Activated T-cell treated with anti-CD3 and anti-CD28 coated beads for 4 hours (primary cell): ENCODE measurements at places on chromosomes 12 and 14.

GRCh38 chr12:119989361-119989730, 310 bp downstream of the BICDL1 start:
- DNase-seq, result peak; percentile 43

- DNase-seq, result no peak
These were observed 59.0 kb upstream of the ARID2 start for GRCh38 chr12:45670346-45671065.

GRCh38 chr14:93395231-93395630, 35.5 kb upstream of the UNC79 start:
- no peak for DNase-seq

DNA sequence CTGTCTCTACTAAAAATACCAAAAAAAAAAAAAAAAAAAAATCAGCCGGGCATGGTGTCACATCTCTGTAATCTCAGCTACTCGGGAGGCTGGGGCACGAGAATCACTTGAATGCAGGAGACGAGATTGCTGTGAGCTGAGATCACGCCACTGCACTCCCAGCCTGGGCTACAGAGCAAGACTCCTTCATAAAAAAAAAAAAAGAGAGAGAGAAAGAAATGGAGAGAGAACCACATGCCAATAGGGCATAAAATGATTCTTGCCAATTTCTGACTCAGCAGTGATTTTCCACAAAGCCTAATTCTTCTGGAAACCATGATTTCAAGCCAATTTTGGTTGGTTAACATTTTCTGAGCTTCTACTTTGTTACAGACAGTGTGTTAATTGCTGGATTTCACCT, 250.4 kb upstream of the SEL1L start:
- DNase-seq, result no peak

DNA sequence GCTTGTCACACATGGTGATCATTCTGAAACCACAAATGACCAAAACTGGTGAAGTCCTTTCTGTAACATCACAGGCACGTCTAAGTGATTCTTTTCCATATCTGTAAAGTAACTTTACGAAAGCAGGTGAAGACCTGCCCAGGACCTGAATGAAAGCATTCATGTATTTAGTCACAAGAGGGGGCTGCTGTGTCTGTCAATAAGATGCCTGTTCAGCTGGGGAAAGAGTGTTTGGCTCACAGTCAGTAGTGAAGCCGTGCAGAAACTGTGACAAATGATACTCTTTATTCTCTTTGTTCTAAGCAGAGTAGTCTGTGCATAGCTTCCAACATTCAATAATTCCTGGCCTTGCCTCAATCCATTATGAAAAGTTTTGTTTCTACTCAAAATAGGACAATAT, 373.5 kb upstream of the OR4E1 start:
- DNase-seq, result no peak

DNA sequence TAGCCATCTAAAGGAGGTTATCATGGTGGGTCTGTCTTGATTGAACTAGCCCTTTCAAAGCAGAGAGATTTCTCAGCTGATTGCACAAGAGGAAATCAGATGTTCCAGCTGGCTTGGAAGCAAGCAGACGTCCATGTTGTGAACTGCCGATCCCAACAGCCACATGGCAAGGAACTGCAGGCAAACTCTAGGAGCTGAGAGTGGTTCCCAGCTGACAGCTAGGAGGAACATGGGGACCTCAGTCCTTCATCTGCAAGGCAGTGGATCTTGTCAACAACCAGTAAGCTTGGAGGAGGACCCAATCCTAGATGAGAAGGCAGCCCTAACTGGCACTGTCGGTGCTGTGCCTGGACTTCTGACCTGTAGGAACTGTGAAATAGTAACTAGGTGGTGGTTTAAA, 7.7 kb downstream of the ACVR1B start:
- DNase-seq, result no peak

DNA sequence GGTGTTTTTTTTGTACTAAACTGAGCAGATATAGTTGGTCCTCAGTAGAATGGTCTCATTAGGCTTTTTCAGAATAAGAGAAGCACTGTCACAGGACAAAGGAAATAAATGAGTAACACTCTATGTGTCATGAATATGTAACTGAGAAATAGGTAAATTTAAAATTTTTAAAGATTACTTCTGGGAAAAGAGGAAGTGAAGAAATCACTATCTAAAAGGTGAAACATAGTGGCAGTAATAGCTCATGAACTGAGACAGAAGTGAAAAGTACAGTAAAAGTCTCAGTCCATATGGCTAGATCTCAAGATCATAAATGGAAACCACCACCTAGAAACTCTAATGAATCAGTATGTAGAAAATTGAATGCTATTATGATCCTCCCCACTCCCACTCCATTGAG, 89.3 kb upstream of the TTC7B start:
- no peak for DNase-seq

DNA sequence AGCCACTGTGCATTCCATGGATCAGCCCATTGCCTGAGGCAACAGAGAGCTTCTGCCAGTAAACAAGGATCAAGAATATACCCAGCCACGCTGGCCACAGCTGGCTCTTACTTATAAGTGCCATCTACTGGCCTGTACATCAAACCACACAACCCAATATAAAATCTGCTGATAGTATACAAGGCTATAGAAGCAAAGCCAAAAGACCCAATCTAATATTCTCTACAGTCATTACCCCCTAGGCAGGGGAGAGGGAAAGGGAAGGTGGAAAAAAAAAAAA, 4.4 kb upstream of the FAM186B start:
- no peak for DNase-seq

GRCh38 chr12:100189636-100190394, 10.8 kb upstream of the ACTR6 start:
- no peak for DNase-seq

- DNase-seq, result no peak
These were observed 1.8 kb upstream of the LARP4 start for GRCh38 chr12:50398931-50399330.

GRCh38 chr12:108591267-108591980, 6.5 kb downstream of the TMEM119 start:
- DNase-seq, result no peak

GRCh38 chr12:10153271-10154144, 18.4 kb downstream of the OLR1 start:
- peak; percentile 45 for DNase-seq

DNA sequence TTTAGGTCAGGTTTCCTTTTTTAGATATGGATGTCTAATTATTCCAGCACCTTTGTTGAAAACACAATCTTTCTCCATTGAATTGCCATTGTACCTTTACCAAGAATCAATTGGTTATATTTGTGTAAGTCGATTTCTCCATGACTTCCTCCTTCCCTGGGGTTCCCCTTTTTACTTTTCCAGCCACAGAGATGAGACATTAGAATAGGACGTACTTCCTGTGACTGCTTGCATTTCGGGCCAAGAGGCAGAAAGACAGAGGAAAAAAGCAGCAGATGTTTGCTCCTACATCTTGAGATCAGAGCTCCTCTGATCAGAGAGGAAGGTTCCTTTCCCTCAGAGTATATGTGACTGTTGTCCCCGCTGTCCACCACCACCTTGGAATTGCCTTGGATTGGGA, 453.7 kb upstream of the RGS6 start:
- no peak for DNase-seq

- DNase-seq, result no peak
These were observed 170.2 kb upstream of the FOXG1 start for GRCh38 chr14:28596391-28596790.

DNA sequence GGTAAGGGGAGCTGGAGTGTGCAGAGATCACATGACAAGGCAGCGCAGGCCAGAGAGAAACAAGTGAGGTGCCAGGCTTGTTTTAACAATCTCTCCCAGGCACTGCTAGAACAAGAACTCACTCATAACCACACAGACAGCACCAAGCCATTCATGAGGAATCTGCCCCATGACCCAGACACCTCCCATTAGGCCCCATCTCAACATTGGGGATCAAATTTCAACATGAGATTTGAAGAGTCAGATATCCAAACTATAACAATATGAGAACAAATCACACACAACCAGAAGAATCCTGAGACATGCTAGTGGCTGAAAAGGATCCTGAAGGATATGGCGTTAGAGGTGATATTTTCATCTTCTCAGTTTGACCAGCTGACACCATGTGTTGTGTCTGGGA, 21.9 kb downstream of the OR6J1 start:
- DNase-seq, result no peak

DNA sequence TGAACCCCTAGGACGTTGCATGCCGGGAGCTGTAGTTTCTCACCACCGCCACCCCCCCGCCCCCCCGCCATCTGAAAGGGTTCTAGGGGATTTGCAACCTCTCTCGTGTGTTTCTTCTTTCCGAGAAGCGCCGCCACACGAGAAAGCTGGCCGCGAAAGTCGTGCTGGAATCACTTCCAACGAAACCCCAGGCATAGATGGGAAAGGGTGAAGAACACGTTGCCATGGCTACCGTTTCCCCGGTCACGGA, 501 bp upstream of the HSP90B1 start:
- DNase-seq, result no peak

- DNase-seq, result no peak
These were observed 319 bp downstream of the GALNT6 start for GRCh38 chr12:51390891-51391282.

DNA sequence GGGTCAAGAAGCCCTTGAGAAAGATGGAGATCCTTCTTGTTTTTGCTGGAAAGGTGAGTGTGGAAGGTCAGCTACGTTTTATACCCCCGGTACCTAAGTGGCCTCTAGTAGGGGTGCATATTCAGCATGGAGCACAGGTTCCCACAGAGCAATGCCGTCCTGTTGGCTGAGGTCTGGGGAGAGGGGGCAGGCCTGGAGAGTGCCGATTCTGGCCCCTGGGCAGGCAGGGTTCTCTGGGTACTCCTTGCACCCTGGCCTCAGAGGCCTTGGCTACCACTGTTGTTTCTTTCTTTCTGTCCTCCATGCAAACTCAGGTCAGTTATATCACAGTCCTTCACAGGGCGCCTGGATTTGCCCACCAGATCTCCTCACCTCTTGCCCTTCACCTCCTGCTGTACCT, 8.5 kb downstream of the RBP5 start:
- no peak for DNase-seq

DNA sequence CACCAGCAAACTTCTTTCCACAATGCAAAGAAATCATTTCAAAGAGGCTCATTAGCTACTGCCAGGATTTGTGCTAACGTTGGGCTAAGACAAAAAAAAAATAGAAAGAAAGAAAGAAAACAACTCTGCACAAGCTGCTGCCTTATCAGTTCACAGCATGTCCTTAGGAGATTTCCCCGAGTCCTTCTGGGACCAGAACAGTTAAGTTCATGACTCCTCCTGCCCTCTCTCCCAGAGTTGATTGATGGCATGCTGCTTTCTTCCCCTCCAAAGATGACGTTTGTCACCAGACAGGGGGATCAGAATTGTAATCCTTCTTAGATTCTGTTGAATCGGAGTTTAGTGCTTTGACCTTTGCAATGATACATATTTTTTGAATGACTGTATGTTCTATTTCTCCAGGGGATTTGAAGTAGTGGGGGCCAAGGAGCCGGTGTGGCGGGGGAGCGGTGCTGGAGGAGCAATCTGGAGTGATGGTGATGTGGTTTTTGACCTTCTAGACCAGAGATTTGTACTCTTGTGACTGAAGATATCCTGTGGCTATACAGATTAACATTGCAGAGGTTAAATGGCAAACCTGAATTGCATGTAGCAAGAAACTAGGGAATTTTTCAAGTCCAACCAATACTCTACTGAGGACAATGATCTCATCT, 409.2 kb upstream of the TMPO start:
- DNase-seq, result no peak

DNA sequence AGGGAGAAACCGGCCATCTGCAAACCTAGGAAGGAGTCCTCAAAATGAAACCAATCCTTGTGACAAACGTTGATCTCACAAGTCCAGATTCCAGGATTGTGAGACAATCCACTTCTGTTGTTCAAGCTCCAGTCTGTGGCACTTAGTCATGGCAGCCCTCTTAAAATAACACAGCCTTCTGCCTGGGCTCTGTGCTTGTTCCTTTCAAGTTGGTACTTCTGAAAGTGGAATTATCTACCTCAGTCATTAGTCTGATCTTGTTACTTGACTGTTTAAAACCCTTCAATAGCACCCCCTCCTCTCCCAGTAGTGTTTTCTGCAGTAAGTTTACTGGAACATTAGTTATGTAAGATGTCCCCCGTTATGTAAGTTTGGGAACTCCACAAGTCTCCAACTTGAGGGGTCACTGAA, 111.0 kb upstream of the HIF1A start:
- DNase-seq, result no peak

GRCh38 chr12:52285172-52285745, 6.1 kb downstream of the KRT81 start:
- DNase-seq, result no peak

DNA sequence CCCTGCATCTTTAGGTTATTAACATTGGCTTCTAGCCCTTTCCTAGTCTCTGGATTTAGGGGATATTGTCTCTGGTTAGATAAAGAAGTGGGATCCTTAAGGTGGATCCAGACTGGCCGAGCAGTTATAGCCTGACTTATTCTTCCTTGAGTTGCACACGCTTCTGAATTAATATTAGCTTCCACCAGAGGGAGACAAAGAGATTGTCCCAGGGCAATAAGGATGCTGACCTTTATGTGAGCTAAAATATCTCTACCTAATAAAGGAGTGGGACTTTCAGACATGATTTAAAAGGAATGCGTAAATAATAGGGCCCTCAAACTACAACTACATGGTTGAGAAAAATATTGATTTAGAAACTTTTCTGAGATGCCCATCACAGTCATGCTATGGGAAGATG, 139.7 kb downstream of the SLCO1B3 start:
- DNase-seq, result no peak

GRCh38 chr12:51199366-51199945, 18.4 kb downstream of the POU6F1 start:
- DNase-seq, result no peak

- DNase-seq, result no peak
These were observed 1.9 kb upstream of the PTMS start for GRCh38 chr12:6764011-6764828.

GRCh38 chr14:36835128-36835527, 173.5 kb downstream of the PAX9 start:
- DNase-seq, result no peak

- DNase-seq, result no peak
These were observed 201.1 kb downstream of the MED13L start for GRCh38 chr12:116076399-116076798.

- no peak for DNase-seq
These were observed 462.5 kb upstream of the TBX3 start for GRCh38 chr12:115146453-115146852.

DNA sequence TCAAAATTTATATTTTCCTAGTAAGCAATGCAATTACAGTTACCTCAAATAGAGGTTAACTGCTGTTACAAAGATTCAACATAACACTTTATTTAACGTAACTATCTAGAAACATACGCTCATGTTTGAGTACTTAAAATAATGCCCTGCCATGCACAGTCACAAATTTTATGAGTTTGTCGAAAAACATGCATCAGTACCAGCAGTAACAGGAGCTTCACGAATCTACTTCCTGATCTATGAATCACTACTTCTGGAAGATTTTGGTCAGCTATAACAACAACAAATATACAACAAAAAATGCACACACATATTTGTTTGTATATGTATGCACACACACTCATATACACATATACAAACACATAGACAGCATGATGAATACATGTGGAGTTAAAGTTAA, 881.8 kb downstream of the FSCB start:
- DNase-seq, result no peak

GRCh38 chr14:58846682-58847465, 209.1 kb downstream of the DACT1 start:
- DNase-seq, result no peak
